ENCODE measurements at places on chromosomes 2 and 18.

- ATAC-seq, result peak; percentile 11
Measured at GRCh38 chr2:196592331-196592910, 47.1 kb upstream of the CCDC150 start.

DNA sequence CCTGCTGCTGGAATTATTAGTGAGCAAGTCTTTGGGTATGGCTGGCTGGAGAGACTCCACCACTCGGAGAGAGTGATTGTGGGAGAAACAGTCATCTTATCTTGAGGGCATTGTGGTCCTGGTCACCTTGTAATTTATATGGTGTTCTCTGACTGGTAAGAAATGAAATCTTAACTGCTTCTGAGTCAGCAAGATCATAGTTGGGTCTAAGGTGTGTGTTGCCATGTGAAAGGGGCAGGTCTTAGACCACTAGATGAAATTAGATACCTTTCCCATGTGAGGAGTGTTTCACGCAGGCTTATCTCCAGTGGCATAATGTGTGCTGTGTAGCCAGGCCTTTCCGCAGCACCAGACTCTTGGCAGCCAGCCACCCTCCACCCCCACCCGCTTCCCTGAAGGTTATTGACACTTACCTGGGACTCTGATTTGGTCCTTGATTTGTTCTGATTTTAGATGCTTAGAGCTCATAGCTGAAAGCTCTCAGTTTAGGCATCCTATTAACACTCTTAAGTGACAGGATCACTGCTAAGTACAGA is 7.7 kb downstream of the MAPRE3 start:
- no peak for ATAC-seq

- peak; percentile 89 for ATAC-seq
Measured at GRCh38 chr2:202510911-202511310, 123.9 kb upstream of the FAM117B start.

GRCh38 chr18:23401400-23402347 is 51.4 kb upstream of the RIOK3 start:
- peak; percentile 46 for ATAC-seq

- no peak for ATAC-seq
Measured at GRCh38 chr2:185128996-185129395, 530.7 kb downstream of the ZNF804A start.

Data from gastroesophageal sphincter (tissue), 4 donors.